ENCODE measurements at places on chromosomes 5 and 9.

GRCh38 chr9:96567203-96567700 is 52.4 kb downstream of the CDC14B start:
- no peak for DNase-seq

DNA sequence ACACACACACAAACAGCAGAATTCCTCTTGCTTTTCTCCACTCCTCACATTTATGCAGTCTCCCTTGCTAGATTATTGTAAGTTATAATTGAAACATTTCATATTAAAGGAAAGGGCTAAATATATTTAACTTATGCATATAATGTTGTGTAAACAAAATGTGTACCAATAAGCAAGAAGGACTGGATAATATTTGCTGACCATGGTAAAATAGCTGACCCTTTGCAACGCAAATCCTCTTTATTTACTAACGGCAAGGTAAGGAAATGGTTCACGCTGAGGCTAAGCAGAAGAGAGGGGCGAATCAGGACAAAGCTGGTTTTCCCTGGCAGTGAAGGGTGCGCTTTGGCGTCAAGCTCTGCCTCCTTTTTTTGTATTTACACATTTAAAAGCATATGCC is 154.2 kb upstream of the IRX4 start:
- no peak for DNase-seq

- DNase-seq: no peak
Measured at GRCh38 chr9:114416906-114417305, 29.1 kb upstream of the AKNA start.

GRCh38 chr9:89346696-89347095 is 28.4 kb downstream of the SECISBP2 start:
- DNase-seq: no peak

GRCh38 chr5:5014586-5015235 is 125.4 kb upstream of the ADAMTS16 start:
- no peak for DNase-seq

GRCh38 chr9:33677961-33678360 is 117.4 kb upstream of the PRSS3 start:
- DNase-seq: no peak

- no peak for DNase-seq
Measured at GRCh38 chr5:139149477-139150199, 48.5 kb downstream of the SIL1 start.

GRCh38 chr9:105144076-105144475 is 100.4 kb upstream of the SLC44A1 start:
- DNase-seq: no peak

DNA sequence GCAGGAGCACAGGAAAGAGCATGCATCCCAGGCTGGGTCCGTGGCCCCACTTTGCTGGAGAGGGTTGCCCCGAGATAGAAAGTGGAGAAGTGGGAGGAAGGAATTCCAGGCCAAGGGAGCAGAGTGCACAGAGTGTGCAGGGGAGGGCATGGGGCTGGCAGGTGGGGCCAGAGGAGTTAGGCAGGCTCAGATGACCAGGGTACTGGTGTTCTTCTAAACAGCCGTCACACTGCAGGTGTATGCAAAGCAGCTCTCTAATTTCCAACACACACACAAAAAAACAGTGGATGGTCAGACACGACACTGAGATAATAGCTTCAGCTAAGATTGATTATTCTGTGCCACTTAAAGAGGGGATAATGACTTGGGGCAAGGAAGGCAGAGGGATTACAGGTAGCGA is 212.2 kb downstream of the MTRR start:
- no peak for DNase-seq

DNA sequence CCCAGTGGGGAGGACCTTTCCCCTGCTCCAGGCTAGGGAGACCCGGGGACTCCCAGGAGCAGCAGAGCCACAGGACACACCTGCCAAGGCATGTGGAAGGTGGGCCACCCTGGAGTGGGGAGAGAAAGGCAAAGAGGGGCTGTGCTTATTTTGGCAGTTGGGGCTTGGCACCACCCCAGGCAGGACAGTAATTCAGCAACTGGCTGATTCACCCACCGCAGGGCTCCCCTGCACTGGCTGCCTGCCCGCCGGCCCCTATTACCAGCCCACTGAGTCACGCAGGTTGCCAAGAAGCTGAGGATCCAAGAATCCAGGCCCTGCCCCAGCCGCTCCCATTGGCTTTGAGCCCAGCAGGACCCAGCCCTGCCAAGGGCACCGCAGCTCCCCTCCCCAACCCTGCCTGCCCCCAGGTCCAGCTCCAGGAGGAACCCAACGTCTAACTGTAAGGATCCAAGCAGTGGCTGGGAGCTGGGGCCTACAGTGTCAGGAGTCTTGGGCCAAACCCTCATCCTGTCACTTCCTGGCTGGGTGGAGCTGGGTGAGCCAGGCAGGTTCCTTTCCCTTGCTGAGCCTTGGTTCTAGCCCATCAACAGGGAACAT is 14.2 kb upstream of the RALGDS start:
- peak; percentile 56 for DNase-seq

DNA sequence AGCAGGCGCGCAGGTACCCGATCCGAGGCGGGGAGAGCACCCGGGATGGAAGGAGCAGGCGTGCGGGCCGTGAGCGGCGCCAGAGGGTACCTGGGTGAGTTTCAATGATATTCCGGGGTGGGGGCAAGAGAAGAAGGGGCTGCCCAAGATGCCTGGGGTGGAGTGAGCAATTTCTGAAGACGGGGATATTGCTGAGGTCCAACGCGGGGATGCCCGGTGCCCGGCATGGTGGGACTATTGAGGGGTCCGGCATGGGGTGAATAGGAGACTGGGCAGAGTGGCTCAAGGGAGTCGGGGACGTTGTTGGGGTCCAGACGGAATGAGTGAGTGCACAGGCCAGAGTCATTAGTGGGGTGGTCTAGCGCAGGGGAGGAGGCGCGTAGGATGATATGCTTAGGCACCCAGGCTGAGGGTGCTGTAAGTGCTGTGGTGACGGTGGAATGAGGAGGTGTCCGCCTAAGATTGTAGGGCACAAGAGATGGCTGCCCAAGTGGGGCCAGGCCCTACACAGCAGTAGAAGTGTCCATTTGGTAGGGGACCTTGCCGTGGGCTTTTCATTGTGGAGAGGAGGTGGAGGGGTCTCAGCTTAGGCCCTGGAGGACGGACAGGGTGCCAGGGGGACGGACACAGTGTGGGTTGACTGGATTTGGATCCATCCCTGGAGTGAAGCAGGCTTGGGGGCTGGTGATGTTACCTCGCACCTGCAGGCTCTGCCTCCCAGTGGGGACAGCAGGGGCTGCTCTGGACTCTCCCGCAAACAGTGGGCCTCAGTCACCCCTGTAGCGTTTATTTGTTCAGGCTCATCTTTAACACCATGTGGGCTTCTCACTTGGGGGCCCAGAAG is 719 bp downstream of the MIGA2 start:
- no peak for DNase-seq

- DNase-seq: no peak
Measured at GRCh38 chr5:31531543-31531887, 378 bp downstream of the DROSHA start.

DNA sequence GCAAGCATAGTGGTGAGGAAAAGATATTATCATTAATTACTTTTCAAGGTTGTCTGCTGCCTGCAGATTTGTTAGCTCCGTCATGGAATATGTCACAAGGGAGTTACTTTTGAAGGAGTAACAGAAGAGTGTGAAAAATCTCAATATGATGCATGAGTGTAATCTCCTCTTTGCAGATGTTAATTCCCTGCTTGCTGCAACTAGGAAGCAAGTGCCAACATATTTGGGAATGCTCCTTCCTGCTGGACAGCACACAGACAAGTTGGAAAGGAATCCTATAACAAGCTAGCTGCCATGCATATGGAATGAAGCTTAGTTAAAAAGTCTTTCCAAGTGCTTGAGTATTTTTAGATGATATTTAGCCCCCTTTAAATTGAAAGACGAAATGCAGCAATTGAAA is 2023.6 kb upstream of the CDH6 start:
- DNase-seq: no peak

GRCh38 chr9:137304383-137305059 is 2.5 kb upstream of the NRARP start:
- no peak for DNase-seq

DNA sequence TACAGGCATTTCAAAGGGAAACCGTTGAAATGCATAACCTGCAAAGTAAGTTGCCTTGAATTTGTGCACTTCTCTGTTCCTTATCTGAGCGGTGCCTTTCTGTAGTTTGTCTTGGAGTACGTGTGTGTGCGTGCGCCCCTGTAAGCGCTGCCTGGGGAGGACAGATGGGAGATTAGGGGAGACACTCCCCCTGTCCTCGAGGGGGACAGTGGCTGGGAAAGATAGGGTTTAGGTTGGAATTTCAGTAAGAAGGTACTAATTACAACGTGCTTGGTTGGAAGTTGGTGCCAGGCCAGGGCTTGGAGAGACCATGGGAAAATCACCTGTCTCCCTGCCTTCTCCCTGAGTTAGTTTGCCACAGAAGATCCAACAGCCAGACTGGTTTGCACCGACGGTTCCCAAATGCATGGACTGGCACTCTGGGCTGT is 73.2 kb downstream of the PIK3R1 start:
- DNase-seq: no peak

DNA sequence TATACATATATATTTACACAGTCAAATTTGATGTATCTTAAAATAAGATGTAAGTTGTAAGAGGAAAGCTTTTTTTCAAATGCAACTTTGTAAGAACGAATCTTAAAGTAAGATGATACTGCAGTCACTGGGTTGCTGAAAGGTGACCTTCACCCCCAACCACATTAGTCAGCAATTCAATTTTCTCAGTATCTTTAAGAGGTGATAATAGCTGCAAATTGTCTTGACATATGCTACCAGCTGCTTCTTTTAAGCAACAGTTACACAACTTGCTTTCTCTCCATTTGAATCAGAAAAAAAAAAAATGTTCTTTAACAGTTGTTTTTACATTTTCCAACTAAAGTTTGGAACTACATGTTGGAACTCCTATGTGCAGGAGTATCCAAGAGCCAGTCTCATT is 246.6 kb upstream of the CCNG1 start:
- no peak for DNase-seq

DNA sequence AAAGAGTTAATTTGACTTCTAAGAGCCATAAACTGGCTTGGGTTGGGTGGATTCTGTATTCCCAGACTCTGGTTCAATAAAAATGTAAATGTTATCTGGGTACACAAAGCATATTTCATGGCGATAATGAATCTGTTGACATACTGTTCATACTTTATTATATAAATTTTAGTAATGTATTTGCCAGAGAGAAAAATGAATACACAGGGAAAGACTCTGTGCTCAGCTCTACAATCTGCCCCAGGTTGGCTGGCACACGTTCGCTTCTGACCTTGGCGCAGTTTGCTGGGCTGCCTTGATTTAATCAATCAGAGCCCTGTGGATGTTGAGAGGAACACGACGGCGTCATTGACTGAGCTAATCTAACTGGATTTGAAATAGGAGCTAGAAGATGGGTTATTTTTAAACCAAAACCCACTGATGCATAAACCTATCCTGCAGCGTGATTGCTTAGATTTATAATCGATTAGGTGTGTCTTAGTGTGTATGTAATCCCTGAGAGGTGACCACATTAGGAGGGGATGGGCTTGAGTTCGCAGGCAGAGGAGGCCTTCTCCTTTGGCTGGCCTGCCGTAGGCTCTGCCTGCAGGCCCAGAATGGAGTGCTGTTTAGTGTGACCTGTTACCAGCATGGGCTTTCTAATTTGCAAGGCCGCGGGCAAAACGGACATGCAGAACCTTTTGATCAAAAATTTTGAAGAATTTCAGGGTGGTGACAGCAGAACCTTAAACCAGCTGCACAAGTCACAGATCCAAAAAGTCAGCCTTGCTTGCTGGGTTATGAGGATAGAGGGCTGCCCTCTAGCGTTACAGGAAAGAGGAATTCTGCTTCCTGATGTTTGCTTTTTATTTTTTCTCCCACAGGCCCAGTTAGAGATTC is 3.9 kb upstream of the ADCY2 start:
- DNase-seq: no peak
